NCI-H460 (cell line): ENCODE measurements at places on chromosomes 6 and 20. TPM values are rescaled to one million over a fixed set of nuclear protein-coding genes. Genes with fewer than 3 reads are reported as not detected.

The TRIM10 gene
- total RNA-seq, result not detected in 2 replicates

DNA sequence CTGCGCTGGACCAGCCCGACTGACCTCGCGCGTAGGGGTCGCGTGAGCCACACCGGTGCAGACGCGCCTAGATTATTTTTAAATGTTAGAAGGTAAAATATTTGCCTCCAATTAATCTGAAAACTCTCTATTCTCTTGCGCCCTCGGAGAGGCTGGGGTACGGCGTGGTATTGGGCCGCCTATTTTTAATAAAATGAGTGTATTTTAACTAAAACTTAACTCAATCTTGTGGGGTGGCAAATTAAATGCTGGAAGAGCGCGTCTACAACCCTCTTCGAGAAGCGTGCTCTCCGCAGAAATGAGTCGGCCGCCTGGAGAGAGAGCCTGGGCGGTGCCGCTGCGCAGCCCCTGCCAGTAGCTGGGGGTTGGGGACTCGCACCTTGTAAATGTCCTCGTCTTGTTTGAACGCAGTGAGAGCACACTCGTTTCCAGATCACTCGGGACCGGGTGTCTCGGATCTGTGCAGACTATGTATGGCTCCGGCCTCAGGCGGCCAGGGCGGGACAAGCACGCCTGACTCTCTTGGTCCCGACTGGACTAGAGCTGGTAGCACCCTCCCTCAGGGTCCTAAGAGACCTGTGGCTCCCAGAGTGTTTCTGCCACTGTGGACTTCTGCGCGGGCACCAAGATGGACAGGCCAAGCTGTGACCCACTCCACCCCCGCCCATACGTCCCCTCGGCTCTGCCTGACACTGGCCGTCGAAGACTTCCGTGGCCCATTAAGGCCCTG is 2.0 kb upstream of the MAFB start:
- DNase-seq, result no peak

GRCh38 chr20:36908603-36909002 is 32.7 kb downstream of the TLDC2 start:
- DNase-seq, result no peak

- no peak for DNase-seq
Measured at GRCh38 chr6:144019929-144020328, 11.9 kb upstream of the PLAGL1 start.

DNA sequence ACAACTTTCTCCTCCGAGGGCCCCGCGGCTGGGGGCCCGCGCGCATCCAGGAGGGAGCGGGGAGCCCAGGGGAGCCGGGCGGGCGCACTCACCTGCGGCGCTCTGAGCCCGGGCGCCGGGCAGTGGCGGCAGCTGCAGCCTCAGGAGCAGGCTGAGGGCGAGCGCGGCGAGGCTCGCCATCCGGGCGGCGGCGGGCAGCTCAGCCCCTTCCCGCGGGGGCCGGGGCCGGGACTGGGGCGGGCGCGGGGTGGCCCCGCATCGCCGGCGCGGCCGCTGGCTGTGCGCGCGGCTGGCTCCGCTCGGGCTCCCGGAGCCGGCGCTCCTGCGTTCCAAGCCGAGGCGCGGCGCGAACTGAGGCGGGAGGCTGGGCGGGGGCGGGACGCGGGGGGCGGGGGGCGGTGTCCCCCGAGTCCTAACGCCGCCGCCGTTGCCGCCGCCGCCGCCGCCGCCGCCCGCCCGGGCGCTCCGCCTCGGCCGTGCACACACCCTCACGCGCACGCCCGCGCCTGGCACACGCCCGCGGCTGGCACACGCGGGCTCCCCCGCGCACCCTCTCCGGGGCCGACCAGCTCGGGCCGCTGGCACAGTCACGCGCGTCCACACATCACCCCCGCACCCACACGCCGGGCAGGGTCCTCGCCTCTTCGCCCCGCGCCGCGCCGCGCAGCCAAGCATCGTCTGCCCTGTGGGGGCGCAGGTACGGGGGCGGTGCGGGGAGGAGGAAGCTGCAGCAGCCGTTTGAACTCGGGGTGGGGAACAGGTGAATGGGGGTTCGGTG is at the start of gene PTPRT:
PTPRT (minus strand) TSS at position 353 of the 778 bp plus-strand sequence; CDS start at position 180, 173 bp downstream.
- no peak for DNase-seq

DNA sequence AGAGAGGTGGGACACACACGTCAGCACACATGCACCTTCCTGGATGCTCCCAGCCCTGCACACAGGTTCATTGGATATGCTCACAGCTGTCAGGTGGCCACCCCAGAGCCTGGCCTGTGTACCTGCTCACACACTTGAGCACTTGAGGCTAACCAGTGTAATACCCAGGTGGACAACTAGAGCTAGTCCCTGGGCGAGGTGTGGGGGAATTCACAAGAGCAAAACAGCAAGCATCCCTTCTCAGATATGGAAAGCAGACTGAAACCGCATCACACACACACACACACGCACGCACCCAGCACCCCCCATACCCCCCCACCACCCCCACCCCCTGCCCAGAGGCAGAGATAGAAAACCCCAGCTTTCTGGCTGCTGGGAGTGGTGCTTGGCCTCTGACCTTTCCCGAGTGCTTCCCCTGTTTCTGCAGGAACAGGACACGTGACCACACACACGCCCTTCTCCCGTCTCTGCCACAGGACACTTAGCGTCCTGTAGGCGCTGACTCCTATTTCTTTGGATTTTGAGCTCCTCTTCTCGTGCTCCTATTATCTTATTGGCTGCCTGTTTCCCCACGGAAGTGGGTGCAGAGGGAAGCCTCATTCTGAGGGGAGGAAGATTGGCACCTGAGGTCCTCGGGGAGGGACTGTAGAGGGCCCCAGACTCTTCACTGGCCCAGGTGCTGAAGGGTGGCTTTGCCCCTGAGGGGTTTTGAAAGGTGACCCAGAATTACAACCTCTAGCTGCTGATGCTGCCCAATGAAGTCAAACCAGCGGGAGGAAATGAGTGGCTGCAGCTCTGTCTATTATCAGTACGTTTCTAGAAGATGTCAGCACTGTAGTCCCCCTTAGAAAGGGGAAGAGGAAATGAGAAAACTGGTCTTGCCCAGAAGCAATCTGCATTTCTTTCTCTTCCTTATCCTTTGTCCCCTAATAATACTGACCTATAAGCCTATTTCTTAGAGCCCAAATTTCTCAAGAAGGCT is 65.8 kb downstream of the SYTL3 start:
- no peak for DNase-seq

- no peak for DNase-seq
Measured at GRCh38 chr6:110265273-110265672, 85.0 kb downstream of the CDC40 start.

DNA sequence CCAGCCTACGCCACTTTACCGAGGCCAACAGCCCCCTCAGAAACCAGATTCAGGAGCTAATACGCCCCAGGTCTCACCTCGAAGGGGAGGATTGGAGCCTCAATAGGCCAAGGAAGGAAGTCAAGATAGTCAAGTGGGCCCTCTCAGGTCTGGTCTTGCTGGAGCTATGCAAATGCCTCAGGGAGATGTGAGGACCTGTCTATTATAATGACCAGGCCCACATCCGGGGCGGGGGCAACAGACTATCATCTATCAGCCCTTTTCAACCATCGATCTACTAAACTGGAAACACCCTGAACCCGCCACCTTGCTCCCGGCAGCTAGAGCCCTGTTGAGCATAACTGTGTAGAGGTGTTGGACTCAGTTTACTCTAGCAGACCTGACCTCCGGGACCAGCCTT is 12.7 kb upstream of the GSTA3 start:
- no peak for DNase-seq
